ENCODE measurements at places on chromosomes 12 and 14. TPM values are rescaled to one million over a fixed set of nuclear protein-coding genes. Genes with fewer than 3 reads are reported as not detected.

- peaks cover 8% of the 10 kb centered on the region for H3K4me1 ChIP-seq
- no peak for DNase-seq
- no peak overlapping the region for H3K27ac ChIP-seq
Observed at GRCh38 chr12:49548481-49548821, 9.6 kb downstream of the KCNH3 start.

GRCh38 chr14:63647696-63648410, 6.2 kb upstream of the WDR89 start:
- DNase-seq: no peak
- H3K4me1 ChIP-seq: no peaks in the 10 kb centered on the region
- no peak overlapping the region for H3K27ac ChIP-seq
- H3K36me3 ChIP-seq: no peaks in the 10 kb centered on the region
- no peaks in the 10 kb centered on the region for H3K27me3 ChIP-seq

DNA sequence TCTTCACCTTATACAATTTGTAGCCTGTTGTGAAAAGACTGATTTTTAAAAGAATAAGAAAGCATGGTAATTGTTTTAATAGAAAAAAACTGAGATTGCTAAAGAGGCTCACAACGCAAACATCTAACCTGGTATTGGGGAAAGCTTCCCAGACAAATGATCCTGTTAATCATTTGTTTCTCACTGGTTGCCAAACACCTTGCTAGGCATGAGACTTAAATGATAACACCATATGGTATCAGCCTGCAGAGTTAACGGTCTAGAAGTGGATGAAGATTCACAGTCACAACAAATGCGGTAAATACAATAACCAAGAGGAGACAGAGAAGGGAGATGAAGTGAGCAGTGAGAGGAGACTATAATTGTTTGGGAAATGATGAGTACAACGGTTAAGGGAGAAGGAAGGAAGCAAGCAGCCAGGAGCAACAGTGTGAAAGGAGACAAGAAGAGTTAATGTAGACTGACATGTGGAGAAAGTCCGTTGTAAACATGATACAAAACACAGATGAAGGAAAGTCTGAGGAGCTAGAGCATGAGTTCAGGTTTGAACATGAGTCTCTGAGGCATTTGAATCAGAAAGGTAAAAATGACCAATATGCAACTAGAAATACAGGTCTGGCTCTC, 19.8 kb downstream of the GXYLT1 start:
- no peaks in the 10 kb centered on the region for H3K36me3 ChIP-seq
- H3K27ac ChIP-seq: no peak overlapping the region

GRCh38 chr12:15272376-15272775, 49.9 kb upstream of the PTPRO start:
- no peaks in the 10 kb centered on the region for H3K27me3 ChIP-seq
- no peak for DNase-seq
- H3K4me1 ChIP-seq: no peaks in the 10 kb centered on the region

CTDSP2 gene
- 96.8 TPM for total RNA-seq

GRCh38 chr12:91854725-91855124, 290.9 kb downstream of the BTG1 start:
- H3K4me3 ChIP-seq: no peak overlapping the region
- no peaks in the 10 kb centered on the region for H3K27me3 ChIP-seq
- H3K36me3 ChIP-seq: no peaks in the 10 kb centered on the region
- DNase-seq: peak; percentile 13

DNA sequence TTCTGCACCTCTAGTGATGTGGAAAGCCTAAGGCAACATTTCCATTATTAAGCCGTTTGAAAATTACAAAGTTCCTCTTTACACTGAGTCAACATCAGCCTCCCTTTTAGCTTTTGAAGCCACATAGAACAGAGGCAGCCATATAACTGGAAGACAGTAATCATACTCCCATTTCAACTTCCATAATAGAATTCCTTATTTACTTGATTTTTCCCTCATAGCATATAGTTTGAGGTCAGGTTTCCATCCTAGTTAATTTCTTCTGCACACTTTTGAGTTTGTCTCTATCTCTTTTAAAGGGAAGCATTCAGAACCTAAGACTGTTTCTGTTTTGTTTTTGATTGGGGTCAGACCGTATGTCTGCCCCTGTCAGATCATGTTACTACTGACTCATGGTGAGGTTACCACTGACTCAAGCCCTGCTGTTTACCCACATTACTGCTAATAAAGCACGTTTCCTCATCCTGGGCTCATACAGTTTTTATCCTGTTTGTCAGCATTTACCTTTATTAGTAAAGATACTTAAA, 161.0 kb downstream of the SLC38A4 start:
- peak overlapping the region; percentile 45 for H3K27ac ChIP-seq
- H3K27me3 ChIP-seq: no peaks in the 10 kb centered on the region
- peak; percentile 50 for DNase-seq
- no peaks in the 10 kb centered on the region for H3K36me3 ChIP-seq
- H3K4me3 ChIP-seq: no peak overlapping the region

TRAF3 gene
- 15.8 TPM for total RNA-seq

- no peak overlapping the region for H3K4me3 ChIP-seq
- DNase-seq: peak; percentile 21
- no peaks in the 10 kb centered on the region for H3K27me3 ChIP-seq
- H3K27ac ChIP-seq: peak overlapping the region; percentile 3
- H3K4me1 ChIP-seq: no peaks in the 10 kb centered on the region
- no peaks in the 10 kb centered on the region for H3K36me3 ChIP-seq
Observed at GRCh38 chr12:25811656-25812126, 146.8 kb upstream of the RASSF8 start.

FOXG1 gene
- not detected for total RNA-seq

GRCh38 chr14:74500417-74501134, 7.0 kb downstream of the ISCA2 start:
- no peaks in the 10 kb centered on the region for H3K36me3 ChIP-seq
- no peaks in the 10 kb centered on the region for H3K4me1 ChIP-seq
- H3K27ac ChIP-seq: no peak overlapping the region
- H3K4me3 ChIP-seq: no peak overlapping the region
